ENCODE measurements at places on chromosomes 13 and 19. TPM values are rescaled to one million over a fixed set of nuclear protein-coding genes. Genes with fewer than 3 reads are reported as not detected.
A peak's percentile ranks its signal among the peaks of the same experiment; 100 is the strongest.

GRCh38 chr13:105334211-105334610 lies 1201.3 kb downstream of the EFNB2 start:
- H3K36me3 ChIP-seq = no peaks in the 10 kb centered on the region
- no peak for DNase-seq
- H3K27me3 ChIP-seq = no peaks in the 10 kb centered on the region
- H3K4me1 ChIP-seq = no peaks in the 10 kb centered on the region
- H3K27ac ChIP-seq = no peak overlapping the region

GRCh38 chr19:29939628-29940027 lies 2.4 kb upstream of the URI1 start:
- no peaks in the 10 kb centered on the region for H3K27me3 ChIP-seq
- no peak for DNase-seq
- H3K4me3 ChIP-seq = no peak overlapping the region
- no peak overlapping the region for H3K27ac ChIP-seq

KLC3 gene
- 0.56 TPM for total RNA-seq

DNA sequence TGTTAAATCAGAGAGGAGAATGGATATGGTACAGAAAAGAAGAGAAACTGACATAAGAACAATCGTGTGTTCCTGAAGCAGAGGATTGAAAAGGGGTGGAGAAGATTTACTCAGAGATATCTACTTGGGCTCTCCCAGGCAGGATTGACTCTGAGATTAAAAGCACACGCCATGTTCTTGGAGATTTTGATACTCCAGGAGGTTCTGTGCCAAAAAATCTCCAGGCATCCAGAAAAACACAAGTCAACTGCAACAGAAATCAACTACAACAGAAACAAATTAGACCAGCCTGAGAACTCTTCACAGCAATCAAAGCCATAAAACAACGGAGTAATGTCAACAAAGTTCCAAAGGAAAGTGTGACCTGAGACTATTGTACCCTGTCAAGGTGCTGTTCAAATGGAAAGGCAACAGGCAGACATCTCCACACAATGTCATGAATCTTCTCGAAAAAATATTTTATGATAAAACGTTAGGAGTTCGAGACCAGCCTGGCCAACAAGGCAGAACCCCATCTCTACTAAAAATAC lies 104.2 kb downstream of the UBL3 start:
- no peaks in the 10 kb centered on the region for H3K27me3 ChIP-seq
- no peaks in the 10 kb centered on the region for H3K36me3 ChIP-seq
- H3K27ac ChIP-seq = no peak overlapping the region
- DNase-seq = no peak
- no peaks in the 10 kb centered on the region for H3K4me1 ChIP-seq

OR7A5 gene
- total RNA-seq = not detected

- H3K36me3 ChIP-seq = no peaks in the 10 kb centered on the region
- H3K4me3 ChIP-seq = no peak overlapping the region
- no peak for DNase-seq
- H3K27ac ChIP-seq = peak overlapping the region; percentile 8
Observed at GRCh38 chr19:35202722-35203688, 25.5 kb downstream of the FAM187B start.

OR7G1 gene
- total RNA-seq = not detected

LRG1 gene
- total RNA-seq = 11.7 TPM

KCNN1 gene
- 4.7 TPM for total RNA-seq

- H3K27ac ChIP-seq = no peak overlapping the region
- H3K4me1 ChIP-seq = peaks cover 13% of the 10 kb centered on the region
- DNase-seq = peak; percentile 45
- no peaks in the 10 kb centered on the region for H3K36me3 ChIP-seq
Observed at GRCh38 chr13:73059460-73060250, 850 bp downstream of the KLF5 start.

DNA sequence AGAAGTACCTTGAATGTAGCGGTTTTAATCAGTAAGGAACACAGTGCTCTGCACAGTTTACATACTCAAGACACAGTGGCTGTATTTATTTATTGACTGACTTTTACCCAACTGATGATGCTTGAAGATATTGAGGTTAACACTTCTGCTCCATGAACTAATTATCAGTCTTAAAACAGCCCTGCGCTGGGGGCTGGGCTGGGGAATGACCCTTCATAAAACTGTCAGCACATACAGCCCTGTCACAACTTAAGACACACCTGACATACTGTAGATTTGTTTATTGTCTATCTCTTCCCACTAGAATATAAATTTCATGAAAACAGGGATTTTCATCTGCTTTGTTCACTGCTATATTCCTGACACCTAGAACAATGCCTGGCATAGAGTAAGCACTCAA lies 10.8 kb downstream of the NEK5 start:
- H3K27ac ChIP-seq = no peak overlapping the region
- no peaks in the 10 kb centered on the region for H3K27me3 ChIP-seq
- no peaks in the 10 kb centered on the region for H3K4me1 ChIP-seq
- H3K4me3 ChIP-seq = no peak overlapping the region

DNA sequence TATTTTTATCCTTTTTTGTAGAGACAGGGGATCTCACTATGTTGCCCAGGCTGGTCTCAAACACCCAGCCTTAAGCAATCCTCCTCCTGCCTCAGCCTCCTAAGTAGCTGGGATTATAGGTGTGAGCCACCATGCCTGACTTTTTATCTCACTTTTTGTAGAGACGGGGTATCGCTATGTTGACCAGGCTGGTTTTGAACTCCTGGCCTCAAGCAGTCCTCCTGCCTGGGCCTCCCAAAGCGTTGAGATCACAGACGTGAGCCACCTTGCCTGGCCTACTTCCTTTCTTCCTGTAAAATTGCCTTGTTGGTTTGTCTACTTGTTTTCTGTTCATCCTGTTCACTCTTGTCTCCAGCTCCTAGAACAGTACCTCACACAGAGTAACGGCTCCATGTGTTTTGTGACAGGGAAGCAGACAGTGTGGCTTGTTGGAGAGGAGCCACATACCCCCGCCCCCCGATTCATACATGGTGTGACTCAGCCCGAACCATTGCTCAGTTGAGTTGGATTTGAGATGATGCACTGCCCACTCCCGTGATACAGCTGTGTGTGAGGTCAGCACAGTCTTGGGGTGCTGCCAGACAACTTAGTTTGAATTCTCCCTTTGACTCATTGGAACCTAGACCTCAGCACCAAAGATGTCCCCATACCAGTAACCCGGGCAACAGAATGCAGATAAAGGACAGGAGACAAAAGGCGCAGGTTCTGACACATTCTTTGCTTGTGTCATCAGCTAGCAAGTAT lies 34.2 kb downstream of the GPR42 start:
- no peaks in the 10 kb centered on the region for H3K36me3 ChIP-seq
- H3K27me3 ChIP-seq = peaks cover 13% of the 10 kb centered on the region
- peak; percentile 63 for DNase-seq
- no peak overlapping the region for H3K4me3 ChIP-seq

DNA sequence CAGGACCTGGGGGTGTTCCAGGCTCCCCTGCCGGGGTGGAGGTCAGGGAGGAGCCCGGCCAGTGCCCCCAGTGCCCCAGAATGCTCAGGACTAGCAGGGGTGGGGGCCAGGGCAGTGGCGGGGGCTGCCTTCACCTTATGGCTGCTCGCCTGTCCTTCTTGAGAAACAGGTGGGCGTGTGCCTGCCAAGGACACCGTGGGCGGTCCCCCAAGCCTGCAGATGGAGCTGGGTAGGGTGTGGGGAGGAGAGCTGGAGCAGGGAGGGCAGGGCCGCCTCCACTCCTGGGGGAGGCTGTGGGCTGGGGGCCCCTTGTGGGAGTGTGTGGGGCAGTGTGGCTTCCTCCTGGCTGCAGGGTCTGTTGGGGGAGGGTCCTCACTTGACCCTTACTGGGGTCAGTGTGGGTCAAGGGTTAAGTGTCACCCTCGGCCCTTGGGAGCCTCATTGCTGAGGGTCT lies 160.1 kb downstream of the KDM4B start:
- no peak for DNase-seq
- H3K4me3 ChIP-seq = no peak overlapping the region
- H3K27me3 ChIP-seq = no peaks in the 10 kb centered on the region
- H3K36me3 ChIP-seq = peaks cover 11% of the 10 kb centered on the region
- peaks cover 76% of the 10 kb centered on the region for H3K4me1 ChIP-seq
- H3K27ac ChIP-seq = no peak overlapping the region

DNA sequence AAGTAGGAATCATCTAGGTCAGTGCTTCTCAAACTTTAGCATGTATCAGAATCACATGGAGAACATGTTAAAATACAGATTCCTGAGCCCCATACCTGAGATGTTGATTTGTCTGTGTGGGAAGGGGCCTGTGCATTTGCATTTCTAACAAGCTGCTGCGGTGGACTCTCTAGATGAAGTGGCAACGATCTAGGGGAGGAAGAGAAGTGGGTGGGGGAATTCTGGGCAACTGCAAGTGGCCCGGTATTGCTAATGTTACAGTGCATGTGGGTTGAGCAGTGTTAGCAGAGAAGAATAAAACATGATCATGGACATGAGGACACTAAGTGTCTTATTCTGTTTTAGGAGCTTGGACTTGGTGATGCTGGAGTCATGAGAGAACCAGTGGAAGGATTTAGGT lies 329.0 kb downstream of the OLFM4 start:
- H3K4me1 ChIP-seq = no peaks in the 10 kb centered on the region
- H3K4me3 ChIP-seq = no peak overlapping the region
- H3K27me3 ChIP-seq = no peaks in the 10 kb centered on the region
- H3K27ac ChIP-seq = no peak overlapping the region
- no peaks in the 10 kb centered on the region for H3K36me3 ChIP-seq

SYNE4 gene
- total RNA-seq = 0.72 TPM

ZNF177 gene
- total RNA-seq = 0.45 TPM

DNA sequence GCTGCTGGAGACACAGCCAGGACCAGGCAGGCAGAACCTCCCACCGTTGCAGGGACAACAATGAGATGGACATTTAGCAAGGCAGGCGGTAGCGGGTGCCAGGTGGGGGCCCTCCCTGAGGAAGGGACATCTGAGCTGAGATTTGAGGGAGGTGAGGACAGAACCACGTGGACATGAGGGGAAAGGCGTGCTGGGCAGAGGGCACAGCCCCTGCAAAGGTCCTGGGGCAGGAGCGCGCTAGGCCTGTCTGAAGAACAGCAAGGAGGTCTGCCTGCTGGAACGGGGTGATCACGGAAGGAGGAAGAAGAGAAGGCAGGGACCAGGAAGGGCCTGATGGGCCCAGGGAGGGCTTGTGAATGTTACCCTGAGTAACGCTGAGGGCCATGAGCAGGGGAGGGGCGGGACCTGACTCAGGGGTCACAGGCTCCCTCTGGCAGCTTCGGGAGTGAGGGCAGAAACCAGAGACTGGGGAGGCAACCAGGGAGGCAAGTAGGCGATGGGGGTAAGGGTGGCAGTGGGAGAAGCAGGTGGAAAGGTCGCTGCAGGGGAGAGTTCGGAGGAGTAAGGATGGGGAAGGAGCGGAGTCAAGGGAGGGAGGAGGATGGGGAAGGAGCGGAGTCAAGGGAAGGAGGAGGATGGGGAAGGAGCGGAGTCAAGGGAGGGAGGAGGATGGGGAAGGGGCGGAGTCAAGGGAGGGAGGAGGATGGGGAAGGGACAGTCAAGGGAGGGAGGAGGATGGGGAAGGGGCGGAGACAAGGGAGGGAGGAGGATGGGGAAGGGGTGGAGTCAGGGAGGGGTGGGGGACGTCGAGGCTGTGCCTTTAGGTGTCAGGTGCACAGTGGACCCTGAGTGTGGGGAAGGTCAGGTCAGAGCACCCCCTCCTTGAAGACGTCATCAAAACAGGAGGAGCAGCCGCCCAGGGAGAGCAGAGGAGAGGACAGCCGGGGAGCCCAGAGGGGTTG lies 15.7 kb upstream of the B3GNT3 start:
- H3K4me1 ChIP-seq = peaks cover 12% of the 10 kb centered on the region
- peak; percentile 85 for DNase-seq
- no peak overlapping the region for H3K4me3 ChIP-seq

DNA sequence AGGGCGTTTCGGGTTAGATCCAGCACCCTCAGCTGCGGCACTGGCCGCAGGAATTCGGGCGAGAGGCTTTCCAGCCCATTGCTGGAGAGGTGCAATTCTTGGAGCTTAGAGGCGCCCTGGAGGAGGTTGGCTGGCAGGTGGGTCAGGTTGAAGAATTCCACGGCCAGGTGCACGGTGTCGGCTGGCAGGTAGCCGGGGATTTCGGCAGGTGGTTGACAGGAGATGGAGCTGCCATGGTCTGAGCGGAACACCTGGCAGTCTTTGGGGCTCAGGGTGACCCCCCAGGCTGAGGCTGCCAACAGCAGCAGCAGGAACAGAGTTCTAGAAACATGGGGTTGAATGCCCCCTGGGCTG lies 1.3 kb downstream of the LRG1 start:
- H3K4me3 ChIP-seq = no peak overlapping the region
- peaks cover 9% of the 10 kb centered on the region for H3K36me3 ChIP-seq
- no peak overlapping the region for H3K27ac ChIP-seq
- no peaks in the 10 kb centered on the region for H3K27me3 ChIP-seq
- peaks cover 55% of the 10 kb centered on the region for H3K4me1 ChIP-seq

DNA sequence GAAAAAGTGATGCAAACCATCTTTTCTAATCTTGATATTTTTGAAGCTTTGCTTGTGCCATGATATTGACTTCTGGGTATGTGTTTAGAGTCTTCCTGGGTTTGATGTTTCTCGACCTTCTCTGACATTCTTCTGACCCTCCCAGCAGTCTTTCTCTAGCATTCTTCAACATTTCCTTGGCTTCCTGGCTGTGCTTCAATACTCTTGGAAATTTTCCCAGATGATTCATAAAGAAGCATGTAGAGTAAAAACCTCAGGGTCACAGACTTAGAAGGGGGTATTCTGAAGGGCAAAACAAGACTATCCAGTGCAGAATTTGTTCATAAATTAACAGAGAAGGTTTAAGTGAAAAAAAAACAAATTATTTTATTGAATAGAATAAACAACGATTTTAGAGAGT lies 946.3 kb upstream of the PCDH9 start:
- no peaks in the 10 kb centered on the region for H3K36me3 ChIP-seq
- no peak overlapping the region for H3K4me3 ChIP-seq
- H3K4me1 ChIP-seq = no peaks in the 10 kb centered on the region
- H3K27ac ChIP-seq = no peak overlapping the region
- DNase-seq = no peak
